ENCODE measurements at places on chromosomes 5 and 9. TPM values are rescaled to one million over a fixed set of nuclear protein-coding genes. Genes with fewer than 3 reads are reported as not detected.
A peak's percentile ranks its signal among the peaks of the same experiment; 100 is the strongest.

- peak; percentile 65 for DNase-seq
Measured at GRCh38 chr9:112009656-112010055, 113.0 kb downstream of the UGCG start.

DNA sequence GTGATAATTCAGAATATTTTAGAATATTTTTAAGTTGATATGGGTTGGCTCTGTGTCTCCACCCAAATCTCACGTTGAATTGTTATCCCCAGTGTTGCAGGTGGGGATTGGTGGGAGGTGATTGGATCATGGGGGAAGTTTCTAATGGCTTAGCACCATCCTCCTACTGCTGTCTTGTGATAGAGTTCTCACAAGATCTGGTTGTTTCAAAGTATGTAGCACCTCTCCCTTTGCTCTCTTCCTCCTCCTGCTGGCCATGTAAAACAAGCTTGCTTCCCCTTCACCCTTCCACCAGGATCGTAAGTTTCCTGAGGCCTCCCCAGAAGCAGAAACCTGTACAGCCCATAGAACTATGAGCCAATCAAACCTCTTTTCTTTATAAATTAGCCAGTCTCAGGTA, 214.6 kb upstream of the C9orf72 start:
- peak; percentile 45 for DNase-seq

- no peak for DNase-seq
Measured at GRCh38 chr5:103463261-103463660, 99.3 kb downstream of the NUDT12 start.

DNA sequence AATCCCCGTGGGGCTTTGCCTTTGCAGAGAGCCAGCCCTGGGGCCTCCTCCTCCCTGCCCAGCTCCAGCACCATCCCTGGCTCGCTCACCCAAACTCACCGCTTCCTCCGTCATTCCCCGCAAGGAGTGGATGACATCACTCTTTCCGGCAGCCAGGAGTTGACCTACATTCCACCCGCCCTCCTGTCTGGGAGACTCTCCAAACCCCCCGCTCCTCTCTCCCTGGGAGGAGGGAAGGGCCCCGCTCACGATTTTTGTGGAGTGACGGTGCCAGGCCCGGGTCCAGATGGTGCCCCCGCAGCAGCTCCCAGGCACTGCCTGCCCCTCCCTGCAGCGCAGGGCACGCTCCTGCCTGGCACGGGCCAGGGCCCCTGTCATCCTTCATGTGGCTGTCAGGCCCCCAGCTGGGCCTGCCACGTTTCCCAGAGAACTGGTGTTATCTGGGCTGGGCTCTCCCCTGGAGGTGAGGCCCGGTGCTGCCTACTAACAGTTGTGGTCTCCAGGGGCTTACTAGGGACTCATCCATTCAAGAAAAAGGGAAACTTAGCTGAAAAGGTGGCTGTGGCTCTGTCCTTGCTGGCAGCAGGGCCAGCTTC, 52.3 kb downstream of the NTNG2 start:
- peak; percentile 52 for DNase-seq

DNA sequence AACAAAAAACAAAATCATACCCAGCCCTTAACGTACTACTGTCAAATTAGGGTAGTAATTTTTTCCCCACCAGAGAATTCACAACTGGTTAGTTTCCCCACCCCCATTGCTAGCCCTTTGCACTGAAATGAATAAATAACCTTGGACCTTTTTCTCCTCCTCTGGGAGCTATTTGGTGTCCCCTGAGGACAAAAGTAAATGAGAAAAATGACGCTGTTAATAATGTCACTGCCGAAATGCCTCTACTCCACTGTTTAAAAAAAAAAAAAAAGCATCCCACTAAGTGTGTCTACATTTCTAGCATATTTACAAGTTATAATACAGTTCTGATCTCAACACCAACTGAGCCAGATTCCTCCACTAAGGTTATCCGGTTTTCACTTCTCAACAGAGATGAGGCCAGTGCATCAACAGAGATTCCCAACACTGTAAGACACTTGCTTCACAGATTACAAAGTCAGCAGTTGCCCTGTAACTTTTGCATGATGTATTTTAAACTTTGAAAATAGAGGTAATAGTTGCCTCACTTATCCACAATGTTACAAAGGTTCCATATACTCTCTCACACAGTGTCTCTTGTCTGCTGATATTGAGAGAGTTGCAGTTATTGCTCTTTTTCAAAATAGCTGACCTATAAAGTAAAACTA, 5.1 kb upstream of the NFIB start:
- DNase-seq = no peak

DNA sequence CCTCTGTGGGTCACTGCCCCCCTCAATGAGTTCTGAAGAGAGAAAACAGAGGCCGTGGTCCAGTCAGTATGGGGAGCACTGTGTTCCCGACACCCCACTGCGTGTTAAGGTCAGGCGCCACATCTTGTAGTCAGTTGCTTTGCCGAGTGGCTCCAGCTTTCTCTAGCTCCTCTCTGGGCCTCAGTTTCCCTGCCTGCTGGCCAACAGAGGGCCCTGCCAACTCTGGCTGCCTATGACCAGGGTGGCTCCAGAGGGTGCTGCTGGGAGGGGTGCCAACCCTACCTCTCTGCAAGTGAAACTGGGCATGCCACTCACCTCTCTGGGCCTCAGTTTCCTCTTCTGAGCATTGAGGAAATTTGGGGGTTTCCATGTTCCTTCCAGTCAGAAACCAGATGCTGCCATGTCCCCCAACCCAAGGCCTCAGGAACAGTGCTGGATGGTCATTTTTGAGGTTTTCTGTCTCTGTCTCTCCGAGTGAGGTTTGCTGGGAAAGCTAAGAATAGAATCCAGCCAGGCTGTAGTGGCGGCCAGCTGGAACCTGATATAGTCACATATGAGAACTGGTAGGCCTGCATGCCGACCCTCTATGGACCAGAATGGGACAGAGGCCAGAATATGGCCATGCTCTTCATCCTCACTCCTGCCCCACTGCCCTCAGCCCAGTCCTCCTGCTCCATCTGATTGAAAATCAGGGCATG, 132.1 kb downstream of the PHF2 start:
- no peak for DNase-seq

Gene FSD1L
- 2.1 TPM for total RNA-seq

All from LHCN-M2 (cell line).